ENCODE measurements at places on chromosomes 5 and 9. TPM values are rescaled to one million over a fixed set of nuclear protein-coding genes. Genes with fewer than 3 reads are reported as not detected.

DNA sequence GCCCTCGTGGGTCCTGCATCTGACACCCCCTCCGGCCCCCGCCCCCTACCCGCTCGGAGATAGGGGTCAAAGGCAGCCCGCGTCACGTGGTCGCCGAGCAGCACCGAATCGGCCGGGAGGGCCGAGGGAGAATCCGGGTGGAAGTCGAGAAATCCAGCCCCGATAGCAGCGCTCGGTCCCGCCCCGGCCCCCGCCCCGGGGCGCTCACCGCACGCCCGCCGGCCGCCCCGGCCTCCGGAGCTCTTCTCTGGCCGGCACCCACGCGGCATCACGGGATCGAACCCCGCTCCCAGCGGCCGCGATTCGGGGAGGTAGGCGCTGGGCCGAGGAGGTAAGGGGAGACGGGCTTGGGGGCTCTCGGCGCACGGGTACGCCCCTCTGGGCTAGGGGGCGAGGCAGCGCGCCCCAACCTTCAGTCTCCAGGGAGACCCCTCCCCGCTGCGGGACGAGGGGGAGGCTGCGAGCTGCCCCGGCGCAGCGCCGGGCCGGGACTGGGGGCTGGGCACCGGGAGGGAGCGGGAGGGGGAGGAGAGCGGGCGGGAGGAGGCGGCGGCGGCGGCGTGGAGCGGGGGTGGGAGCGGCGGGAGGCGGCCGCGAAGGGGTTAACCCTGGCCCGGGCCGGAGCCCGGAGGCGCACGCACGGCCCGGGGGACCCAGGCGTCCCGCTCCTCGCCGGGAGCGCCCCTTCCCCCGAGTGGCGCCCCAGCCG lies 22.1 kb upstream of the NDST1 start:
- H3K4me1 ChIP-seq = peaks cover 50% of the 10 kb centered on the region
- peak overlapping the region; percentile 97 for H3K27ac ChIP-seq
- H3K27me3 ChIP-seq = no peaks in the 10 kb centered on the region
- H3K4me3 ChIP-seq = peak overlapping the region; percentile 81
- no peaks in the 10 kb centered on the region for H3K36me3 ChIP-seq
- no peak for DNase-seq

DNA sequence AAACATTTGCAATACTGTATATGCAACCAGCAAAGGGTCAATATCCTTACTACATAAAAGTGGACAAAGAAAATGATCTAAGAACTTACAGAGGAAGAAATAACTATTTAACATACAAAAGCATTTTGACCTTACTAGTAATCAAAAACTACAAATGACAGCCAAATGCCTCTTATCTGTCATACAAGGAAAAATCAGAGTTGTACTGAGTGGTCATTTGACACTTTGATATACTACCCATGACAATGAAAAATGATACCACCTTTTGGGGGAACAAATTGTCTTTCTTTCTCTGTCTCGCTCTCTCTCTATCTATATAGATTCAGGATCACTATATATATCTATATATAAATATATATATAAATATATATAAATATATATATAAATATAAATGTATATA lies 50.4 kb upstream of the ZSWIM6 start:
- H3K4me3 ChIP-seq = no peak overlapping the region
- no peaks in the 10 kb centered on the region for H3K27me3 ChIP-seq
- no peaks in the 10 kb centered on the region for H3K4me1 ChIP-seq
- DNase-seq = no peak
- no peak overlapping the region for H3K27ac ChIP-seq

GRCh38 chr5:139104577-139105276 lies 93.4 kb downstream of the SIL1 start:
- H3K27me3 ChIP-seq = no peaks in the 10 kb centered on the region
- peak; percentile 72 for DNase-seq
- H3K36me3 ChIP-seq = no peaks in the 10 kb centered on the region
- H3K27ac ChIP-seq = peak overlapping the region; percentile 70
- H3K4me3 ChIP-seq = no peak overlapping the region
- H3K4me1 ChIP-seq = peaks cover 44% of the 10 kb centered on the region

NEURL1B gene
- 17.9 TPM for total RNA-seq

GRCh38 chr5:38590838-38591522 lies 34.5 kb upstream of the LIFR start:
- no peaks in the 10 kb centered on the region for H3K27me3 ChIP-seq
- H3K27ac ChIP-seq = no peak overlapping the region
- DNase-seq = no peak
- H3K4me1 ChIP-seq = no peaks in the 10 kb centered on the region

DNA sequence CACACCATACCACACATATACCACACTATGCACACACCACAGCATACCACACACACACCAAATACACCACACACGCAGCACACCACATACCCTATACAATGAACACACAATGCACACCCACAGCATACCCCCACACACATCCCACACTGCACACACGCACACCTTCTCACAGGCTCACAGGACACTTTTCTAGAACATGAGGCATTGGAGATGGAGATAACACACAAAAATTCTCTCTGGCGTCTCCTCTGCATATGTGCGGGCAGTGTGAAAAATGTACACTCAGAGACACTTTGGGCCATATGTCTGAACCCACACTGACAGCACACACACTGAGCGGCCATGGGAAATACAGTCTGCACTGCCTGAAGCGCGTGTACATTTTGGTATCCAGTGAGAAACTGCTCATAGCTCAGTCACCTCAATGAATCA lies 278.1 kb downstream of the GADD45G start:
- no peaks in the 10 kb centered on the region for H3K4me1 ChIP-seq
- H3K4me3 ChIP-seq = no peak overlapping the region
- no peaks in the 10 kb centered on the region for H3K36me3 ChIP-seq

GRCh38 chr5:57069115-57069835 lies 104.6 kb upstream of the GPBP1 start:
- no peaks in the 10 kb centered on the region for H3K4me1 ChIP-seq
- H3K36me3 ChIP-seq = no peaks in the 10 kb centered on the region
- H3K27me3 ChIP-seq = no peaks in the 10 kb centered on the region
- DNase-seq = no peak
- H3K27ac ChIP-seq = no peak overlapping the region

IGFBPL1 gene
- total RNA-seq = 2.8 TPM

GRCh38 chr5:14752497-14753071 lies 88.1 kb downstream of the OTULIN start:
- H3K4me3 ChIP-seq = no peak overlapping the region
- peaks cover 49% of the 10 kb centered on the region for H3K36me3 ChIP-seq
- no peaks in the 10 kb centered on the region for H3K27me3 ChIP-seq
- H3K27ac ChIP-seq = no peak overlapping the region
- H3K4me1 ChIP-seq = no peaks in the 10 kb centered on the region

KIAA0825 gene
- total RNA-seq = 2.4 TPM

GRCh38 chr5:68177676-68178075 lies 37.9 kb upstream of the PIK3R1 start:
- H3K27me3 ChIP-seq = no peaks in the 10 kb centered on the region
- no peak overlapping the region for H3K4me3 ChIP-seq
- no peak overlapping the region for H3K27ac ChIP-seq
- no peaks in the 10 kb centered on the region for H3K36me3 ChIP-seq
- no peak for DNase-seq
- no peaks in the 10 kb centered on the region for H3K4me1 ChIP-seq

GRCh38 chr9:86700629-86701028 lies 246.7 kb downstream of the GAS1 start:
- H3K4me1 ChIP-seq = no peaks in the 10 kb centered on the region
- no peaks in the 10 kb centered on the region for H3K27me3 ChIP-seq
- no peak overlapping the region for H3K4me3 ChIP-seq
- no peaks in the 10 kb centered on the region for H3K36me3 ChIP-seq
- peak overlapping the region; percentile 57 for H3K27ac ChIP-seq

- no peaks in the 10 kb centered on the region for H3K27me3 ChIP-seq
- DNase-seq = no peak
- no peak overlapping the region for H3K27ac ChIP-seq
- H3K4me1 ChIP-seq = no peaks in the 10 kb centered on the region
- no peaks in the 10 kb centered on the region for H3K36me3 ChIP-seq
Measured at GRCh38 chr9:1647776-1648175, 367.4 kb upstream of the SMARCA2 start.

Data from right atrium auricular region (tissue), 2 donors.